ENCODE measurements at places on chromosomes 13 and 19.

- no peak overlapping the region for H3K4me3 ChIP-seq
- ATAC-seq, result peak; percentile 65
- no peaks in the 10 kb centered on the region for H3K36me3 ChIP-seq
- peaks cover 12% of the 10 kb centered on the region for H3K4me1 ChIP-seq
Observed at GRCh38 chr13:110471833-110472162, 89.7 kb downstream of the RAB20 start.

DNA sequence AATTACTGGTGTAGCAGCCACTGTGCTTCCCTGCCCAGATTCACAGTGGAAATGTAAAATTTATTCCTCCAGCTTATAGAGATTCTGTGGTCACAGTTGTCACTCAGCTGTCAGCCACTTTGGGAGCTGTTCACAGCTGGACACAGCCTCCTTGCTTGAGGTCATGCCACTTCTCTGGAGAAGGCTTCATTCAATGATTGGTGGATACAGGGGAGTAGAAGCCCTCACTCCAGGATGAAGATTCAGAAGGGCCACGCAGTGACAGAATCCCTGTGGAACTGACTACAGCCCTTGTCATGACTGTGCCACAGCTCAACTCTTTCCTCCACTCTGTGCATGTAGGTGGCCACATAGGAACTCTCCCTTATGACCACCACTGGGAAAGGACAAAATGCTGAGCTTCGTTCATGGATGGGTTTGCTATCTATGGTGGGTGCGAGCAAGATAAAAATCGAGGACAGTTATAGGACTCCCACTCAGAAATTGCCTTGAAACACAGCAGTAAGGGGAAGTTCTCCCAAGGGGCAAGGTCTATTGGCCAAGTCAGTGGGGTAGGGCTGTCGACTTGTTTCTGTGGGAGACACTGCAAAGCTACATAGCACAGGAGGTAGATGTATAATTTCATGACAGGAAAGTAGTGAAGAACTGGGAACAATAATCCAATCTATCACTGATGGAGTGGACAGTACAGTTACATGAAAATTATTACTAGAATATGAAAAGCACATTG is 98.7 kb downstream of the CCNA1 start:
- H3K27ac ChIP-seq, result no peak overlapping the region
- no peaks in the 10 kb centered on the region for H3K36me3 ChIP-seq
- no peaks in the 10 kb centered on the region for H3K27me3 ChIP-seq
- no peak overlapping the region for H3K4me3 ChIP-seq

DNA sequence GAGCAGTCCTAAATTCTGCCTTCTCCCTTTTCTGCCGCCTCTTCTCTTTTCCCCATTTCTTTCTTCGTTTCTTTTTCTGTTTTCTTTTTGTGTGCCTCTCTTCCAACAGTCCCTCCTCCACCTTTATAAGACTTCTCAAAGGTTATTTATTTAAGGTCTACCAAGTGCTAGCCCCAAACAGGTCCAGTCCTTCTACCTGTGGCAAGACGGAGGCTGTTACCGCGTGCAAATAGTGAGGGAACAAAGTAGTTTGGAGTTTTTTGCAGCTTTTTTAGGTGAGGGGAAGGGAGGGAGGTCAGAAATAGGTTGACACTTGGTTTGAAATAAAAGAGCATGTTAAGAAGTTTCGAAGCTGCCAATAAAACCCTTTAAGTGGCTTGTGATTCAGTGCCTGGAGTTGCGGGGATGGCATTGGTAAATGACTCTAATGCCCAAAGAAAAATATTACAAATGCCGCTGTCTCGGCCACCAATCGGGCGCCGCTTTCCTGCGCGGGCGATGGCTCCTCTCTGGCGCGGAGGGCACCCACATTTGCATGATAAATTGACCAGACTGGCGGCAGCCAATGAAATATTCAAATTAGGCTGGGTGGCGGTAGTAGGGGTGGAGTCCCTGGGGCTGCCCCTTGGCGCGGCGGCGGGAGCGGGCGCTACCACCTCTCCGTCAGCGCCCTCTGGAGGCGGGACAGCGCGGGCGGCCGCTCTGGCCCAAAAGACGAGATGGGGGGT is 7.5 kb upstream of the TSHZ3 start:
- no peak overlapping the region for H3K27ac ChIP-seq
- peak; percentile 41 for ATAC-seq
- peaks cover 5% of the 10 kb centered on the region for H3K36me3 ChIP-seq
- H3K4me3 ChIP-seq, result no peak overlapping the region

DNA sequence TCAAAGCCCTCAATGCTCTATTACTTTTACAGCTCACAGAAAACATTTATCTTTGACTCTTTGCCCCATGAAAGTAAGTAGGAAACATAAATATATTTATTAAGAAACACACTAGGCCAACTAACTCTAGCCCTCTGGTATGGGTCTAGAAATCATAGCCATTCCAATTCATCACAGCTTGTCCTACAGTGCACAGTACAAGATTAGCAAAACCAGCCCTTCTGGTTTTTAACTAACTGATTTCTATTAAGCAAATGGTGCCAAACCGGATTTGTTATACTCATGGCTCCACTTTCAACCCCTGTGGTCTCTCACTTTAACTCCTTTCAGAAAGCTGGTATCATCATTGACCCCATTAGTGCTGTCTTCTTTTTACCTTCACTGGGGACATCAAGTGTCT is 5.6 kb upstream of the LRRC63 start:
- peaks cover 4% of the 10 kb centered on the region for H3K27me3 ChIP-seq
- ATAC-seq, result no peak
- H3K36me3 ChIP-seq, result no peaks in the 10 kb centered on the region
- no peaks in the 10 kb centered on the region for H3K4me1 ChIP-seq

DNA sequence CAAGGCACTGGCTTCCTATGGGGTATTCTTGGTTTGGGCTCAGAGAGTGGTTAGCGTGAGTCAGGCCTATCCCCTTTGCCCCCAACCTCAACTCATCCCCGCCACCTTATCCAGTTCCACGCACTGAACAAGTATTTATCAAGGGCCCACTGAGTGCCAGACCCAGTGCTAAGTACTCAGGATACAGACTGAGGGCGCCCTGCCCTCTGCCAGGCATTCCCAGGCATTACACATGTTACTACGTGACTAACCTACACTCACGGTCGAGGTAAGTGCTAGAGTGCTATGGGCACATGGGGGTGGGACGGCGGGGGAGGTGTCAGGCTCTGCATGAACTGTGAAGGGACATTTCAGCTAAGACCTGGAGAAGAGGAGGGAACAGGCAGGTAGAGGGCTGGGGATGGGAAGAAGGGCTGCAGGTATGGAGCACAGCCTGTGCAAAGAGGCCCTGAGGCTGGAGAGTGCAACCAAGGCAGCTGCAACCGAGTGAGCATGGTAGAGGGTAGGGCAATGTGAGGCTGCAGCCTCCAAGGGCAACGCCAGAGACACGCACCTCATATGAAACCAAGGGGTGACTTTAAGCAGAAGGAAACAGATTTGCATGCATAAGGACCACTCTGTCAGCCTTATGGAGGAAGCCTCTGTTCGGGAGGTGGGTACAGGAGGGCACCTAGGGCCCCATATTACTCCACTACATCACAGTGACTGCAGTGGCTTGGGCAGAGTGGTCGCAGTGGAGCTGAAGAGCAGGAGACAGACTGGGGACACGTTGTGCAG is 22.5 kb downstream of the DHRS12 start:
- no peak for ATAC-seq
- H3K27me3 ChIP-seq, result no peaks in the 10 kb centered on the region
- H3K4me1 ChIP-seq, result peaks cover 13% of the 10 kb centered on the region
- no peaks in the 10 kb centered on the region for H3K36me3 ChIP-seq

All from gastroesophageal sphincter (tissue), 4 donors.